ENCODE measurements at places on chromosomes 6 and 20.

GRCh38 chr6:166618866-166619761, 7.9 kb downstream of the RPS6KA2 start:
- DNase-seq: no peak

DNA sequence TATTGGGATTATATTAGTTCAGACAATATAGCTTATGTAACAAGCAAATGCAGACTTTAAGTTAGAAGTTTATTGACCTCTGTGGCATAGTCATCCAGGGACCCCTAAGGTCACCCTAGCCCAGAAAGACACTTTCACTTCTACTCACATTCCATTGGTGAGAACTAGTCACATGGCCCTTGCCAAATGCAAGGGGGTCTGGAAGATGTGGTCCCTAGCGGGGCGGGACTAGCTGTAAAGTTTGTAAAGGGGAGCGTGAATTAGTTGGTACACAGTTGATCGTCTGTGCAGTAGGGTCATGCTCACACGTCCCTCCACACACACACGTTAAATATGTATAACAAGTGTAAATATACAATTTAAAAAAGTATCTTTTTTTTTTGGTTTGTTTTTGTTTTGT, 9.3 kb downstream of the HNF4A start:
- DNase-seq: no peak

DNA sequence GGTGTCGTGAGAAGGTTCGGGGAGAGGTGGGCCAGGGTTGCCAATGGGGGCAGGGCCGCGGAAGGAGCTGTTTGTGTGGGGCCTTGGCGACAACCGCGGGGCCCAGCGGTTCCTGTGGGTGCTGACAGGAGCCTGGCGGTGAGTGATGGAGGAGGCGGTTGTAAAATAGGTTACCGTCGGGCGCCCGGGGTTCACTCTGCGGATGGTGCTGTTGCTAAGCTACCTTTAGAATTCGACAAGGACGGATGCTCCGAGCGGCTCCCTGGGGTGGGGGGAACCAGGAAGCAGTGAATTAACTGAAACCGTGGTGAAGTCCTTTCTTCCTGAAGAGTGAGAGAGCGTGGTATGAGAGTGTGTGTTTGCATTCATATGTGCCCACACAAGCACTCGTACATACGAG, 61.7 kb downstream of the CDH22 start:
- DNase-seq: no peak

- DNase-seq: peak; percentile 70
These were observed 93.8 kb upstream of the MAP7 start for GRCh38 chr6:136643850-136644596.

DNA sequence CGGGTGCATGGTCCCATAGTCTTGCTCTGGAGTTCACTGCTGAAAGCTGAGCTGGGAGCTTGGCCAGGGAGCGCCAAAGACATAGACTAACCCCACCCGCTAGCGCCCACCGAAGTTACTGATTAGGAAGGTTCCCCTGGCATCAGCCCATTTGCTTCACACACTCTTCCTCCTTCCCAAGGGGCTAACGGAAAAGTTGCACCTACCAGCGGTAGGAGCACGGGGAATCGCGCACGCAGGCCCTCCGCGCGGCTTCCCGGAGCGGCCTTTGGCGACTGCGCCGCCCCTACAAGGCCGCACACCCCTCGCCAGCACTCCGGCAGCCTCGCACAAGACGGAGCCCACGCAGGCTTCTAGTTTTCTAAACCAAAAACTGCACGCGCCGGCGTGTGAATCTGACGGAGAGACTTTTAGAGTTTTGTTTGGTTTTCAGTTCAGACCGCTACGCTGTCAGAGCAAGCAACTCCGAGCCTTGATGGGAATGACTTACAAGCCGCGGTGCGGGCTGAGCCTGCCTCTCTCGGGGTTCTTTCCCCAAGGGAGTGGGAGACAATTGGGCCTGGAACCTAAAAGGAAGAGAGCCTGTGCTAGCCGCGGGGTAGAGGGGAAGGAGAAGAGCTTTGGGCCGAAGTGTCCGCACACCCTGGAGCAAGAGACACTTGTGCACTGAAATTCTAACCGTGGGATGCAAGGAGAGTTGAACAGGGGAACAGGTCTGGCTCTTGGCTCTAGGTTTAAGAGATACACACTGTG, 891 bp upstream of the POU3F2 start:
- peak; percentile 77 for DNase-seq

DNA sequence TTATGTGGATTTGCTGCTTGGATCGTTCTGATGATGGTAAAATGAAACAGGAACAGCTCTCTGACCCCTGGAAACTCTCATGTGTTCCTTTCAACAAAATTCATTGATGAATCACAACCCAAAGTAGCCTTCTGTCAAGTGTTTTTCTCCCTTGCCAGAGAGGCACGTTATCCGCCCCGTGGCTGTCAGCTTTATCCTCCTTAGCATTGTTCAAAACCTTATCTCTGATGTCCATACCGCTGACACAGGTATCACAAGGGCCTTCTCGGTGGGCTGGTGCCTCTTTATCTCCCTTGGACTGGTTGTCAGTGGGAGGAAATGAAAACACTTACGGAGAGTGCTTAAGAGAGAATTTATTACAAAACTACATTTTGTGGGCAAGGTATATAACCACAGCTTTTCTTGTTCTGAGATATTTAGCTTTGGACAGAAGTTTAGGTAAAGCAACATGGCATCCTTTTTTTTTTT, 84.9 kb downstream of the TIAM2 start:
- no peak for DNase-seq

DNA sequence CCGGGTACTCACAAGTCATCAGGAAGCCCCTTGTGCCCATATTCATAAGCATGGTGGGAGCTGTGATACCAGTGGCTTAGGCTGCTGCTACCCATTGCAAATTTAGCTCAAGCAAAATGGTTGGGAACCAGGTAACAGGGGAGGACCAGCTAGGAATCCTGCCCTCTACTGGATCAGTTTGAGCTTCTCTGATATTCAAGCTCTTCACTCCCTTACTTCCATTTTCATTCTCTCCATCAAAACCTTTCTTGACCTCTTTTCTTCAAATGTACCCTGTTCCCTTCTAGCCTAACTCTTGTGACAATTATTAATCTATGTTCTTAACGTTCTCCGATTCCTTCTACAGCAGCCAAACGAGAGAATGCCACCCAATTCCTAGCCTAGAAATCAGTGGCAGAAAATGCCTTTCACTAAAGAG, 9.7 kb downstream of the NOL7 start:
- no peak for DNase-seq

DNA sequence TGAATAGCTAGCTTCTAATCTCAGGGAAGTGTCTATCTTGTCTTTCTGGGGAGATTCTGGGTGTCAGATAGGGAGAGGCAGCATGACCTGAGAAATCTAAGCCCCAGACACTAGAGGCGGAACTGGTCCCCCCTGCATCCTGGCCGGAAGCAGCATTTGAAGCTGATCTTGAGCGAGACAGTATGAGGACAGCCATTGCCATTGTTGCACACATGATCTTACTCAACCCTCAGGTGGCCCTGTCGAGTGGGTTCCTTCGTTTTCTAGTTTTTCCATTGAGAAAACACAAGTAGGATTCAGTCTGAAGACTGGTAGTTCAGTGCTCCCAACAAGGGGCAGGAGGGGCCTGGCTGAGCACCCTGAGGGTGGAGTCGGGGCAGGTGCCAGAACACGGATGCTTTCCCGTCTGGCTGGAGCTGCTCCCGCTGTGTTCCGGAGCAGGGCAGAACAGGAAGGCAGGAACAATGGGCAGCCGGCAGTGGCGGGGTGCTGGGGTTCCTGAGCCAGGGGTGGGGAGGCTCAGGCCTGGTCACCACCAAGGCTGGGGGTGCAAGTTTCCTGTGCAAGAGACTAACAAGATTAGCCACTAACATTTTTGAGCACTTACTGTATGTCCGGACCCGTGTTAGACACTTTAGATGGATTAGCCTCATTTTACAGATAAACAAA, 7.9 kb upstream of the SDCBP2 start:
- no peak for DNase-seq

DNA sequence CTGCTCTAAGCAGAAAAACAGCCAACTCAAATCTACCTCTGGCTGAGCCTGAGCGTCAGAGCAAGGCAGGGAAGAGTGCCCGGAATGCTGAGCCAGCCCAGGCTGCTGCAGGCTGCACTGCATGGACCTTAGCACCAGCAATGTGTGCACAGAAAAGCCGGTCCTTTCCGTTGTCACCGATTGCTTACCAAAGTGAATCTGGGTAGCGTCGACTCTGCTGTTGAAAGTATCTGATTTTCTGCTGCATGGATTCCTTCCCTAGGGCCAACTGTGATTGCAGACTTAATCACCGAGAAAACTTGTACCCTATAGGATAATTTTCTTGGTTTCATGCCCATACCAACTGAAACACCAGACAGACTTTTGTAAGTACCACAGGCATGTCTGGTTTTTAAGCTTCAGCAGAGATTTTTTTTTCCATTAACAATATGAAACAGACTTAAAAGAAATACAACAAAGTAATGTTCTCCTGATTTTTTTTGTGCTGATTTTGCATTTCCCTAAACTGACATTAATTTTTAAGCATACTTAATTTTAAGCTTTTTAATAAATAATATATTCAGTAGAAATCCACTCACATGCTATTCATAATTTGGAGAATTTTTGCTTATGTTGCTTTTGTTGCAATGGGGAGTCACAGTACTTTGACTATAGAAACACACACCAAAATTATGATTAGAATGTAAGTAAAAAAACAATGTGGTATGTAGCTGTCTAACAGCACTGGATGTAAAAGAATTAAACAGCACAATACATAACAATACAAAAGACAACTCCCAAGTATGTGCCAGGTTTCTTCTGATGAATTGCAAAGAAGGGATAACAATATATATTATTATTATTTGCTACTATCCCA, 218.0 kb downstream of the THBS2 start:
- DNase-seq: no peak

DNA sequence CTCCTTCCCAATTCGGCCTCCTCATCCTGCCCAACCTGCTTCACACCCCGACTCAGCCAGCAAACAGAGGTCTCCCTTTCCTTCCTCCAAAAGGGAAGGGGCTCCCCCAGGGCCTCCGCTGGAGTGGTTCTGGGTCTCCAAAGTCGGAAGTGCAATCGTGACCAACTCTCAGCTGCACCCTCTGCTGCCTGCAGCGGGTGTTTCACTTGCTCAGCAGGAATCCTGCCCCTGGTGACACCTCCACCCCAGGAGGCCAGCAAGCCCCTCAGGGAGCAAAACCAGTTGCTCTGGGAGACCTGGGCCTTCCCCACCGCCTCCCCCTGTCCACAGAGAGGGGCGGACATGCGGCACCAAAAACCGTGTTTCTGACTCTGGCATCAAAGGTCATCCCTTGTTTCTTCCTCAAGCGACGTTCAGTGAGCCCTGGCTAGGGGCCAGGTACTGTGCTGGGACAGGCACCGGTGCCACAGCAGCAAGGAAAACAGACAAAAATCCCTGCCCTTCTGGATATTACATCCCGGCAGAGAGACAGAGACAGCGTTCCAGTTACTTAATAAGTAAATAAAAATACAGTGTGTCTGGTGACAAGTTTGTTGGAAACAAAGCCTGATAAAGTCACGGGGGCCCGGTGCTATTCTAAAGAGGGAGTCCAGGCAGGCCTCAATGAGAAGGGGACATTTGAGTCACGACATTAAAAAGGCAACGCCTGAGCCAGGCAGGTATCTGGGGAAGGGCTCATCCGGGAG, 219.0 kb downstream of the BMP7 start:
- DNase-seq: no peak

DNA sequence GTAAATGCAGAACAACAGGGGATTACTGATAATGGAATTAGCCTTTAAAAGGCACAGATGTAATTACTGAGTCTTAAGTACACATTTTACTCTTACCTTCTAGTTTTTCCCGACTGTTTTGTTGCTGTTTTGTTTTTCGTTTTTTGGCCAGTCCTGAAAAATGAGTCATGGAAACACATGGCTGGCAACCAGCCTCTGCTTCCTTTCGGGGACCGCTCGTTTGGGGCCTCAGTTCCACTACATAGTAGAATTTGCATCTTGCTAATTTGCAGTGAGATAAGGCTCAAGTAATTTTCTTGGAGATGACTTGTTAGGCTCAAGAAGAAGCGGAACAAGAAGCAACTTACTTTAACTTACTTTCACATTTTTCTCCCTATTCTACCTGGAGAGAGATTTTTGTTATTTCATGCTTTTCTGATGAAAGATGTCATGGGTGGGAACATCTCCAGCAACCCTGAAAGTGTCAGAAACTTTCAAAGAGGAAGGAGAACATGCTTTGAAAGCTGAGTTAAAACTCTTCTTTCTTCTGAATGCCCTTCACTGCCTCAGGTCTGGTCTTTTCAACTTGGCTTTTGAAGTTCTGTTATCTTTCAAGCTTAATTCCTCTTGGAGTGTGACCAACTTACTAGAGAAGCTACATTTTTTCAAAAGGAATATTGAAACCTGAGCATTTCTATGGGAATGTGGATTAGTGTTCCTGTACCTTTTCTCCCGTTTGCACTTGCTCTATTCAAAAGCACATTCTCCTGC, 71.5 kb upstream of the HDAC2 start:
- DNase-seq: no peak

DNA sequence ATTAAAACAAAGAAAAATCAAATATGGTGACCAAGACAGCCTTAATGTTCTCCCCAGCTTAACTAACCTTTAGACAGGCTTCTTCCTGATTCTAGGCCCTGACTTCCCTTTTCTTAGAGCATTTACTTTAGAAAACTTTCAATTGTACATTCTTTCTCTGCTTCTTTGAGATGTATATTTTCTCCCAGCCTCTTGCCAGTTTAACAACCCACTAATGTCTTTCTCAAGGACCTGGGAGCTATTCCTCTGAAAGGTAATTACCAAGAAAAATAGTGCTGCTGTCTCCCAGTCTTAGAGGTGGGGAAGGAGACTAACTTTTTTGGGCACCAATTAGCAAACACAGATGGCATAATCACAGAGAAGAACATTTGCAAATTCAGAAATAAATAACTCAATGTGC, 62.8 kb upstream of the KCNQ5 start:
- DNase-seq: no peak

- DNase-seq: no peak
These were observed 38.9 kb upstream of the NKX2-4 start for GRCh38 chr20:21436205-21436604.

DNA sequence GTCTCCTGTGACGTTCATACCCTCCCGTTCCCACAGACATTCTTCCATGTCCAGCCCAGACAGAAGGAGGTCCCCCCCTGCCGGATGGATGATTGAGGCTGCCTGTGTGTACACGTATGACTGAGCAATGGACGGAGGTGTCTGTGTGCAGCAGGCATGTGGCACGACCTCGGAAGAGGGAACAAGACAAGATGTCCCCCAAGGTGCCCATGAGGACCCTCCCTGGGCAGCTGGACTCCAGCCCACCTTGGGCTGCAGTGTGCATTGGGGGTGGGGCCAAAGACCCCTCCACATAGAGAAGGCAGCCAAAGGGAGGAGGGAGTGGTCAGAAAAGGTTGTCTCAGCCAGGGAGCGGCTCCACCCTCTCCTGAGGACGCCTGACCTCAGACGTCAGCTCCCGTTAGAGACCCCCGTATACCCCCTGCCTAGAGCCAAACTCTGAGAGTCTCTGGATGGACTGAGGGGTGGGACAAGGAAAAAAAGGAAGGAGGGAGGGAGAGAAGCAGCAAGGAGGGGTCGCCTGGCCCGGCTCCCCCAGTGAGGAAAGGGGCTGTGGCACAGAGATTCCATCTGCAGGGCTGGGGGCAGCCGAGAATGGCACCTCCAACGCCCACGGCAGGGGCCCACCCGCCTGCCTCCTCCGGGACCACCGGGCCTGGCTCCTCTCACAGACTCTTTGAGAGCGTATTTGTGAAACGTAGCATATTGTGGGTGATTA, 92.9 kb upstream of the BHLHE23 start:
- DNase-seq: no peak

- no peak for DNase-seq
These were observed 104.9 kb upstream of the PREP start for GRCh38 chr6:105507811-105508210.
